ENCODE measurements at places on chromosomes 1 and 21.

DNA sequence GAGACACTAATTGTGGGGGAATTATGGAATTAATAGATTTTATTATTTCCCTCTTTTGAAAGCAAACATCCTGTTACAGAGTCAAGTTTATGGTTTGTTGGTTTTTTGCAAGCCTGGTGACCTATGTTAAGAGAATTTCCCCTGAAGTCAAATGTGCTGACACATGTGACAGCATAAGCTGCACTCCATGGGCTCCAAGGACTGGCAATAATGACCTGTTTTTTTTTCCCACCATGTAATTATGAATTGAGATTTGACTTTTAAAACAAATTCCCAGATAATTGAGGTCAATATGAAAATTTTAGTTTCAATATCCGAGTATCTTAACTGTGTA, 242.5 kb upstream of the SGIP1 start:
- no peak for DNase-seq

GRCh38 chr21:26840201-26840600, 5.0 kb downstream of the ADAMTS1 start:
- DNase-seq = no peak

GRCh38 chr1:164564378-164564777, 5.4 kb downstream of the PBX1 start:
- DNase-seq = no peak

GRCh38 chr1:1758692-1759455, 19.4 kb downstream of the NADK start:
- no peak for DNase-seq

DNA sequence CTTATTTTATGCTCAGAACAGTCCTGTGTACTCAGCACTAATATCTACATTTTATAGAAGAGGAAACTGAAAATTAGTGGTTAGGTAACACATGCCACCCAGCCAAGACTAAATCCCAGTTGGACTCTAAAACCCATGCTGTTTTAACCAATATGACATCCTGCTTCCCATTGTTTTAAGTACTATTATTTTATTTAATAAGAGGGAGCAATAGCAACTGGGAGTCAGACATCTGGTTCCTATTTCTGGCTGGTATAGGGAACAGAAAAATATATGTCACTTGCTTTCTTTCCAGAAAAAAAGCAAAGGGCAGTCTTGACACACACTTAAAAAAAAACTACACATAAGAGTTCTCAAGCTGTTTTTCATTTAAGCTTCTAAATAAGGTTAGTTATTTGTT, 11.9 kb downstream of the KLHL12 start:
- DNase-seq = no peak

- DNase-seq = no peak
These were observed 34.0 kb downstream of the GLIS1 start for GRCh38 chr1:53704804-53705445.

GRCh38 chr1:165456114-165456513, 11.2 kb upstream of the RXRG start:
- DNase-seq = no peak

GRCh38 chr1:220895412-220895946, 16.2 kb downstream of the HLX start:
- DNase-seq = no peak

DNA sequence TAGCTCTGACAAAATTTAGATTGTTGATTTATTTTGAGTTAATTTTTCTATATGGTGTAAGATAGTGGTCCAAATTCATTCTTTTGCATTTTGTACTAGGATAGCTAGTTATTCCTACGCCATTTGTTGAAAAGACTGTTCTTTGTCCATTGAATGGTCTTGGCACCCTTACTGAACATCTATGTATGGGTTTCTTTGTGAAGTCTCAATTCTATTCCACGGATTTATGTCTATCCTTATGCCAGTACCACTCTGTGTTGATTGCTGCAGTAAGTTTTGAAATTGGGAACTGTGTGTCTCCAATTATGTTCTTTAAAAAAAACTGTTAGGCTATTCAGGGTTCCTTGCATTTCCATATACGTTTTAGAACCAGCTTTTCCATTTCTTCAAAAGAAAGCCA, 145.7 kb downstream of the ZNF644 start:
- DNase-seq = no peak
